ENCODE measurements at places on chromosomes 1 and 21.
A peak's percentile ranks its signal among the peaks of the same experiment; 100 is the strongest.

DNA sequence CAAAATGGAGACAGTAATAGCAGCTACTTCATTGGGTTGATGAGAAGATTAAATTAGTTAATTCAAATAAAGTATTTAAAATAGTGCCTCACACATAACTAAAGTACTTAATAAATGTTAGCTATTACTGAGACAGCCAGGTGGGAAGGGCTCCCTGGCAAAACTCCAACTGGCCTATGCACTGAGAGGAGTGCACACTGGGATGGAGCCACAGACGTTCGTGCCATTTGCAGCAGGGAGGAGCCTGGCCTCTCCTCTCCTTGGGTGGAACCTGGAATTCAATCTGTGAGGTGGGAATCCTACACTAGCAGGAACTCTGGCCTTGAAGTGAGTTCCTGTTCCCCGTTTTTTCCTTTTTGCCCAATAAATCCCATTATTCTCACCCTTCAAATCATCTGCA, 28.1 kb downstream of the SLC5A9 start:
- DNase-seq = no peak

DNA sequence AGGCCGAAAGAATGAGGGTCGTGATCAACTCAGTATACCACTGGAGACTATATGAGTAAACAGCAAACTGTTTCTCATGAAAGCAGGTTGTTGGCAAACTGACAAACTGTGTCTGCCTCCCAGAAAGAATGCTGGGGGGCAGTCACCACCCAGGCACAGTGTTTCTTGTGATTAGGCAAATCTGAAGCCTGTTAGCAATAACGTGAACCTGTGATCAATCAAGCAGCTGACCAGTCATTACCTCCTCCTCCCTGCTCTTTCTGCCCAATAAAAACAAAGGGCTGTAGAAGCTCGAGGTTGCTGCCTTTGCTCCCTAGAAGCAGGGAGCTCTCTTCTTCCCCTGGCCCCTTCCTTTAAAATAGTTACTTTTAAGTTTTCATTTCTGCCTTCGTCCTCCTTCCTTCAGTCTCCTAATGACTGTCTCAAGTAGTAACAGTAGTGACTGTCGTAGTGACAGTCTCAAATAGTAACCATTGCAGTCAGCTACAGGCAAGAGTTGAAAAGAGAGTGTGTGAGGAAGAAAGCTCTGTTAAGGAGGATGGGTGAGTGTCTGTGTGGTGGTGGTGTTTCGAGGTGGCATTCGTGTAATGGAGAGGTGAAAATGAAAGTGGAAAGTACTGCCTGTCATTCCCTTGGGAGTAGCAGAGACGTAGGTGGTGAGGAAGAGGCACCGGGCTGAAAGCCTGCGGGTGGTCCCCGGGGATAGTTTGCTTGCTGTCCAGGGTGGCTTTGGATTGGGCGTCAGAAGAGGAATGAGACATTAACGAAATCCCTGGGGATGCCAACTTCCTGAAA, 14.5 kb downstream of the HHAT start:
- peak; percentile 68 for DNase-seq

DNA sequence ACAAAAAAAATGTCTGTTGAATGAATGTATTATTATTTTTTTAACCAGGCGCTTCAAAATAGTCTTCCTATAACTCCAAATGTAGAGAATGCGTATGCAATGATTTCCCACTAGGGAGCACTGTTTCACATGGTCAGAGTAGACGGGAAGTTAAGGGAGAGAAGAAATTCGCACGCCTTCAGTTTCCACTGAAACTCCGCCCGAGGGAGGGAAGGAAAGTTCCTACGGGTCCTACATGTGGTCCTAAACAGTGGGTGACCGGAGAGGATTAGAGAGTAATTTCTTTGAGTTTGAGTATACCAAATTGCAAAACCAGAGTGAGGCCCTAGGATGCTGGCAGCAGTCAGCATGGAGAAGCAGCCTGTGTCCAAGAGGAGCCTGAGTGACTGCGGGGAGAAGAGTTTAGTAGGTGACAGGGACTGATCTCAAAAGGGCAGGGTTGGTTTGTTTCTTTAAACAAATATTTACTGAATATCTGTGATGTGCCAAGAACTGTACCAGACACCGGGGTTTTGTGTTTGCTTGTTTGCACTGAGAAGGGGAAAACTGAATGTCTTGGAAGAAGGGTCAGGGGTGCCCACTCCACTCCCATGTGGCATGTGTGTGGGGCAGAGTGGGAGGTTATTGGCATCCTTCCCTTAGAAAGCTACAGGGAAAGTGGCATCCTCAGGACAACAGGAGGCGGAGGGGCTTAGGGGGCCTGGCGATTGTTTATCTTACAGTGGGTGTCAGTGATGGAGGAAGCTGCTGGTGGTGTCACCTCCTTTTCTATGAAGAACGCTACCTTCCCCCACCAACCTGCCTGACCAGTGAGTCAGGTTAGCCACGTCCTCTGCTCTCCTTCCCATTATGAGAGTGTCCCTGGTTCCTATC, 22.8 kb downstream of the RNU5D-1 start:
- peak; percentile 87 for DNase-seq

GRCh38 chr1:63742526-63742925, 31.3 kb upstream of the ROR1 start:
- no peak for DNase-seq

DNA sequence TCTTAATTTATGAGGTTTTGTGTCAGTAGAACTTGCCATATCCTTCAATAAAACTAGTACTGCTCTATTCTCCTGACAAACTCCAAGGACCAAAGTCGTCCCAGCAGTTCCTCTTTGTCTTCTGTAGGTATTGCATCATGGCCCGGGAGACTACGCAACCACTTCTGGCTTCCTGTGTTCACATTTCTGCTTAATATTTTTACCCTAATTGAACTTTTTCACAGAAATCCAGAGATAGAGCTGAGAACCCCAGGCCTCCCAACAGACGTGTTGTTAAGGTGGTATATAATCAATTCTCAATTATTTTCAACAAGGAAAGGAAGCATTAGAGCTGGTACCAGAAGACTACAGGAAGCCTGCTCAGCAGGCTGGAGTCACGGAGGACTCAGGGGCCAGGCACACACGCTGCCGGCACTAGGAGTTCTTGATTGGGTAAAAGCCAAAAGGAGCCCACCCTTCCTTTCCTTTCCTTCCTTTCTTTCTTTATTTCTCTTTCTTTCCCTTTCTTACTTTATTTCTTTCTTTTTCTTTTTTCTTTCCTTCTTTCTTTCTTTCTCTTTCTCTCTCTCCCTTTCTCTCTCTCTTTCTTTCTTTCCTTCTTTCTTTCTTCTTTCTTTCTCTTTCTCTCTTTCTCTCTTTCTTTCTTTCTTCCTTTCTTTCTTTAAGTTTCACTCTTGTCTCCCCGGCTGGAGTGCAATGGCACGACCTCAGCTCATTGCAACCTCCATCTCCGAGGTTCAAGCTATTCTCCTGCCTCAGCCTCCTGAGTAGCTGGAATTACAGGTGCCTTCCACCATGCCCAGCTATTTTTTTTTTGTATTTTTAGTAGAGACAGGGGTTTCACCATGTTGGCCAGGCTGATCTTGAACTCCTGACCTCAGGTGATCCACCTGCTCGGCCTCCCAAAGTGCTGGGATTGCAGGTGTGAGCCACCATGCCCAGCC, 173.7 kb downstream of the ZBTB18 start:
- DNase-seq = no peak

DNA sequence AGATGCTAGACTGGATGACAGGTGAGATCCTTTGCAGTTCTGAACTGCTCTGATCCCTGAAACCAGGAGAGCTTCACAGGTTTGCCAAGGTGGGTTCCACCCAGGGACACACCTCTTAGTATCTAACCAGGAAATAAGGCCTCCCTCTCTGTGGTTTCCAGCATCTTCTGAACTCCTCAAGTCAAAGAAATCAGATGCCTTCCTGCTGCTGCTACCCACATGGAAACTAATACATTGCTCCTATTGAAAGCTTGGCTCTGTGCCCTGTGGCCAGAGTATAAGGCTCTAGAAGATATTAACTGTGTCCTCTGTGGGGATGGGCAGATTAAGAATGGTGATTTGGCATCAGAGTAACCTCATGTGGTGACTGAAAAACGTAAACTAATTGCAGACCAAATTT, 75.0 kb upstream of the MRPS6 start:
- no peak for DNase-seq

DNA sequence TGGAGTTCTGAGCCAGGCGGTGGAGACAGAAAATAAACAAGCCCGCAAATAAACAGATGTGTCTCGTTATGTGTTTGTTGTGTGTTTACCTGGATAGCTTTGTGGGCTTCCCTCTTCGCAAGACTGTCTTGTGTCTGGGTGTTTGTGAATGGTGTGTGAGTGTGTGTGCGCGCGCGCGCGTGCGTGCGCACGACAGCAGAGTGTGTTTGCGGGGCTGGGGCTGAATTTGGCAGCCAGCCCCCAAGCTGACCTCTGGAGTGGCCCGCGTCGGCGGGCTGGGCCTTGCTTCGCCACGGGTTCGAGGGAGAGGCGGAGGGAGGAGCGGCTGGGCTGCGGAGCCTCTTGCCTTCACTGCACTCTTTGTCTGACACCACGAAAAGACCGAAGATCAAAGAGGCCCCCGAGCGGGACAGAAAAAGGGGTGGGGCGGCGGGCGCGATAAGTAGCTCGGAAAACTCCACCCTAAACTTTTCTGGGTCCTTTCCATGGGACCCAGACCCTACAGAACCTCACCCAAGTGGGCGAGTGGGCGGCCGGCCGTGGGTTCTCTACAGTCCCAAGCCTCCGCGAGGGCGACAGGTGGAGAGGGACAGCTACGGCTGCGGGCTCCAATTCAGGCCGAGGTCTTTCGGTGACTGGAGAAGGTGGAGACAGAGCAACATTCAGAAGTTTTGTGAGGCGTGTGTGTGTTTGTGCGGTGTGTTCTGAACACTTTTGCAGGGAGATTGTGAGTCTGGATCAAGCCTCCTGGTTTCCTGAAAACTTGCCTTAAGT, 14.5 kb downstream of the PAX7 start:
- no peak for DNase-seq

DNA sequence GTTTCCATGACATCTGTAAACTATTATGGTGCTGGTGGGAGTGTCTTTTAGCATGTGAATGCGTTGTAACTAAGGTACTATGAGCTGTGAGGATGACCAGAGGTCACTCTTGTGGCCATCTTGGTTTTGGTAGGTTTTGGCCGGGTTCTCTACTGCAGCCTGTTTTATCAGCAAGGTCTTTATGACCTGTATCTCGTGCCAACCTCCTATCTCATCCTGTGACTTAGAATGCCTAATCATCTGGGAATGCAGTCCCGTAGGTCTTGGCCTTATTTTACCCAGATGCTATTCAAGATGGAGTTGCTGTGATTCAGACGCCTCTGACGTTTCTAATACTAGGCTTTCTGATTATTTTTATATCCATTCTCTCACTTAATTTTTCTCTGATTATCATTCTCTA, 9.4 kb downstream of the NCAM2 start:
- no peak for DNase-seq

DNA sequence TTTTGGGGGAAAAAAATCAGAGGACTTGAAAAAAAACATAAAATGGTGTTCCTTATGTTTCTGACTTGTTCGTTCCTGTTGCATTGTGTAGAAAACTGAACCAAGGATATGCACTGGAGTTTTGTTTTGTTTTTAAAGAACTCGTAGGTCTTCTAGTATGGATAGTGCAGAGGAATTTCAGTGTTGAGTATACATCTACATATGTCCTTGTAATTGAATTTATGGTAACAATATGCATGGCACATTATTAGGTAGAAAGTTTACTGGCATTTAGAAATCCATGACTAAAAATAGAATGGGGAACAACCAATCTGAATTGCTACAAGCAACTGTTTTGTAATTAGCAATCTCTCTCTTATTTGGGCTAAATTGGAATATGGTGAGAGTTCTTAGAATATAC, 188.3 kb upstream of the ZRANB2 start:
- DNase-seq = no peak

- peak; percentile 89 for DNase-seq
Measured at GRCh38 chr1:178310685-178311105, 186.1 kb downstream of the CLEC20A start.

DNA sequence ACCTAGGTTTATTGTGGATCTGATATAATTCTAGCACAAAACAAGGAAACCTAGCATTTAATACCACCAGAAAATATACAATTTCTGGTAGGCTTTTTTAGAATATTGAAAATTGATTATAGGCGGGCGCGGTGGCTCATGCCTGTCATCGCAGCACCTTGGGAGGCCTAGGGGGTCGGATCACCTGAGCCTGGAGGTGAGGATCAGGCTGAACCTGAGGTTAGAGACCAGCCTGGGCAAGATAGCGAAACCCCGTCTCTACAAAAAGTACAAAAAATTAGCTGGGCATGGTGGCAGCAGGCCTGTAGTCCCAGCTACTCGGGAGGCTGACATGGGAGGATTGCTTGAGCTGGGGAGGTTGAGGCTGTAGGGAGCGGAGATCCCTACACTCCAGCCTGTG, 948 bp upstream of the COP1 start:
- peak; percentile 46 for DNase-seq

- DNase-seq = no peak
Measured at GRCh38 chr21:41247561-41248545, 68.7 kb upstream of the FAM3B start.

Data from Karpas-422 (cell line).